ENCODE measurements at places on chromosomes 6 and 20.

GRCh38 chr6:56475736-56476457, 166.8 kb downstream of the DST start:
- no peak for DNase-seq

- DNase-seq: no peak
These were observed 92.6 kb upstream of the PREP start for GRCh38 chr6:105495515-105495914.

GRCh38 chr20:17557675-17558006, 12.2 kb upstream of the DSTN start:
- peak; percentile 56 for DNase-seq

DNA sequence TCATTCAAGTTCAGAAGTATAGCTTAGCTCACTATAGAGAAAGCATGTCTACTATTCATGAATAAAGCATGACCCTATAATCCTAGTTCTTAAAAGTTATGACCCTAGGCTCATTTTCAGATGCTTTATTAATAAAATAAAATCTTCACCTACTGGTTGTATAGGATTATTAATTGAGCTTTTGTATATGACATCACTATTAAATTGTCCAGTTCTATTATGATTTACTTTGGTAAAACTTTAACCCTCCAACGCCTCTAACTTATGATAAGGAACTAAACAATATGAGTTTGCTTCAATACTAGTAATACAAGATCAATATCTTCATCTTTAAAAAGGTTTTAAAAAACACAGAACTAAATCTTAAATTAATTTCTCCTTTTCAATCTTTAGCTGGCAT, 263.4 kb upstream of the THEMIS start:
- DNase-seq: no peak

DNA sequence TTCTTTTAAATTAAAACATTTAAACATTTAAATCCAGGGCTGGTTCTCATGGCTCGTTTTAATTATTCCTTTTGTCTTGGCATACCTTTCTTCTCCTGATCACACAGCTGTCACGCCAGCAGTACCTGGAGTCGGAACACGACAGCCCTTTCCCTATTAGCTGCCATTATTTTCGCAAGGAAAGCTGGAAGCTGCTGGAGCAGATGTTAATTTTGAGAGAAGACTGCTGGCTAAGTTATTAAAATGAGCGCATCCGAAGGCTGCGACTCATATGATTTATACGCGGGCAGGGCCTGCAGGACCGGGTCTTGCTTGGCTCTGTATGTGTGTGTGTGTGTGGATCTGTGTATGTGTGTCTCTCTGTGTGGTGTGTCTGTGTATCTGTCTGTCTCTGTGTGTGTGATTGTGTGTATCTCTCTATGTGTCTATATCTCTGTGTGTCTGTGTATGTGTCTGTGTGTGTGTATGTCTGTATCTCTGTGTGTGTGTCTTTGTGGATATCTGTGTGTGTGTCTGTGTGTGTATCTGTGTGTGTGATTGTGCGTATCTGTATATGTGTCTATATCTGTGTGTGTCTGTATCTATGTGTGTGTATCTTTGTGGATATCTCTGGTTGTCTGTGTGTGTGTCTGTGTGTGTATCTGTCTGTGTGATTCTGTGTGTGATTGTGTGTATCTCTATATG, 191.5 kb downstream of the CDH4 start:
- no peak for DNase-seq

- DNase-seq: no peak
These were observed 61.2 kb upstream of the AKIRIN2 start for GRCh38 chr6:87763276-87763675.

GRCh38 chr20:52031563-52032303, 159.8 kb downstream of the ZFP64 start:
- DNase-seq: peak; percentile 72

DNA sequence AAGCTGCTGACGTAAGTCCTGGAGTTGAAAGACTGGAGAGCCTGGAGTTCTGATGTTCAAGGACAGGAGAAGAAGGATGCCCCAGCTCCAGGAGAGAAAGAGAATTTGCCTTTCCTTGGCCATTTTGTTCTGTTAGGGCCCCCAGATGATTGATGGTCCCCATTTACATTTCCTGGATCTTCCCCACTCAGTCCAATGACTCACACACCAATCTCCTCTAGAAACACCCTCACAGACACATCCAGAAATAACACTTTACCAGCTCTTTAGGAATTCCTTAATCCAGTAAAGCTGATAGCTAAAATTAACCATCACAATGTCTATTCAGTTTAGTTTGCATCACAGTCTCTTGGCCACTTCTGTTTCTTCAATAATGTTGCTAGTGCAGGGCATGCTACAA, 260.2 kb upstream of the IRAK1BP1 start:
- no peak for DNase-seq

GRCh38 chr6:38493931-38494547, 145.7 kb downstream of the BTBD9 start:
- no peak for DNase-seq

DNA sequence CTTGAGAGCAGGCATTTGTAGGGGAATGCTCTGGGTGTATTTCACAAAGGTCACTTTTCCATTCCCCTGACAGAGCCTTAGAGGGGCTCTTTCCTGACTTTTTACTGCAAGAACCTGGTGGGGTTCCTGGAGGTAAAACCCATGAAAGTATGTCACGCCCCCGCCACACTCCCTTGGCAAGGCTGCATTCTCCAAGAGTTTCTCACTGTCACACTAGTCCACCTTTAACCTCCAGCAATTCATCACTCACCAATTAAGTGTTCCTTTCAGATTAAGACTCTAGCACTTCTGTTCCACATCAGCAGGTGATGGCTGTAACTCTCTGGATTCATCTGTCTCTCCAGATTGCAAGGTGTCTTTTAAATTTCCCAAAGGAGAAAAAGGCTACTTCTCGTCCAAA, 32.7 kb upstream of the NKX2-4 start:
- DNase-seq: no peak

GRCh38 chr6:119426619-119427018, 77.1 kb upstream of the MAN1A1 start:
- peak; percentile 36 for DNase-seq

DNA sequence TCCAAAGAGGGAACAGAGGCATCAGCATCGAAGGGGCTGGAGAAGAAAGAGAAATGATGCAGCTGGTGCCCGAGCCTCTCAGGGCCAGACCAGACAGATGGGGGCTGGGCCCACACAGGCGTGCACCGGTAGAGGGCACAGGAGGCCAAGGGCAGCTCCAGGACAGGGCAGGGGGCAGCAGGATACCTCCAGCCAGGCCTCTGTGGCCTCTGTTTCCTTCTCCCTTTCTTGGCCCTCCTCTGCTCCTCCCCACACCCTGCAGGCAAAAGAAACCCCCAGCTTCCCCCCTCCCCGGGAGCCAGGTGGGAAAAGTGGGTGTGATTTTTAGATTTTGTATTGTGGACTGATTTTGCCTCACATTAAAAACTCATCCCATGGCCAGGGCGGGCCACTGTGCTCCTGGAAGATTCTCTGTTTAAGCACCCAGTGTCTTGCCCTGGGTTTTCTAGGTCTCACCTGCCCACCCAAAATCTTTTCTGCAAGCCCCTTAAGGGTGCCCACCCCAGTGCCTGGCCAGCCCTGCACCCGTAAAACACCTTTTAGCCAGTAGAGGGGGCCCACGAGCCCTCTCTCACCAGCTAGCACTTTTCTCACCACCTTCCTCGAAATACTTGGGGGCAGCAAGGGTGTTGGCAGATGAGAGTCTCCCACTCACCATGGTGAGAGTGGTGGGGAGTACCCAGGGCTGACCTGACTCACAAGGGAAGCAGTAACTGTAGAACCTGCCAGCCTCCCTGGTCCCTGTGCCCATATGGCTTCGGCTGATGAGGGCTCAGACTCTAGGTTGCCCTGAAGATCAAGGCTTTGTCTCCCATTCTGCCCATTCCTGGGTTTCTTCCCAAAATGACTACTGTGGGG, 35.7 kb upstream of the ID1 start:
- DNase-seq: peak; percentile 50

DNA sequence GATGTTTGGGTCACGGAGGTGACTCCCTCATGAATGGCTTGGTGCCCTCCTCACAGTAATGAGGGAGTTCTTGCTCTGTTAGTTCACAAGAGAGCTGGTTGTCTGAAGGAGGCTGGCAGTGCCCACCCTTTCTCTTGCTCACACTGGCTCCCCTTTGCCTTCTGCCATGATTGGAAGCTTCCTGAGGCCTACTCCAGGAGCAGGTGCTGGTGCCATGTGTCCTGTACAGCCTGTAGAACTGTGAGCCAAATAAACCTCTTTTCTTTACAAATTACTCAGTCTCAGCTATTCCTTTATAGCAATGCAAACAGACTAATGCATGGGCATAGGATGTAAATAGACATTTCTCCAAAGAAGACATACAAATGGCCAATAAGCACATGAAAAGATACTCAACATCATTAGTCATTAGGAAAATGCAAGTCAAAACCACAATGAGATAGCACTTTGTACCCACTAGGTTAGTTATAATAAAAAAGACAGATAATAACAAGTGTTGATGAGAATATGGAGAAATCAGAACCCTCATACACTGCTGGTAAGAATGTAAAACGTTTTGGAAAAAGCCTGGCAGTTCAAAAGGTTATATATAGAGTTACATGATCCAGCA, 17.7 kb downstream of the C20orf203 start:
- DNase-seq: no peak

- no peak for DNase-seq
These were observed 2.6 kb downstream of the PYGB start for GRCh38 chr20:25250508-25250907.

- no peak for DNase-seq
These were observed 7.1 kb upstream of the COL20A1 start for GRCh38 chr20:63285636-63286615.

DNA sequence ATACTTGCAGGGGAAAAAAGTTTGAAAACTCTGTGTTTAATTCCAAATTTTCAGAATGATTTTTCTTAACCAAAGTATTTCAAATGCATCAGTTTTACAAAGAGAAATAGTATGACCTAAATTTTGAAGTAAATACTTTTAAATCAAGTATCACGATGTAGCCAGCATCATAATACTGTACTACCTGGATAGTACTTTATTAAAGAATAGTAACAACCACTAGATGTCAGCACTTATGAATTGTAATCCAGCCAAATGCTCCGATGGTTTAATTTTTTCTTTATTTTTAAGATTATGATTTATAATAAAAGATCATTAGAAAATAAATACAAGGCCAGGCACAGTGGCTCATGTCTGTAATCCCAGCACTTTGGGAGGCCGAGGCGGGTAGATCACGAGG, 37.2 kb upstream of the HACE1 start:
- peak; percentile 14 for DNase-seq

DNA sequence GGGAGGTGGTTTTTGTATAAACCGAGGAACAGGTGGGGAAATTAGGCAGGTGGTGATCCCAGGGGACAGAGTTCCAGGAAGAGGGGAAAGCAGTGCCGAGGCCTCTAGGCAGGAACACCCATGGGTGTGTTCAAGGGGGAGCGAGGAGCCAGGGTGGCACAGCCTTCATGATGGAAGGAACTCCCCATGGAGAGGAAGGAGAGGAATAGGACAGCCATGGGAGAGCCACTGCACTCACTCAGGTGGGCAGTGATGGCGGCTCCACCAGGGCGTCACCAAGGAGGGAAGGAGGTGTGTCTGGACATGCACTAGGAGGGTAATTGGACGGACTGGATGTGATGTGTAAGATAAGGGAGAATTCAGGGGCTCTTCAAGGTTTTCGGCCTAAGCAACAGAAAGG, 98.2 kb downstream of the THBS2 start:
- no peak for DNase-seq

GRCh38 chr6:16657768-16658167, 103.5 kb downstream of the ATXN1 start:
- DNase-seq: no peak

- DNase-seq: peak; percentile 35
These were observed 217.5 kb downstream of the GJA1 start for GRCh38 chr6:121652726-121653623.

DNA sequence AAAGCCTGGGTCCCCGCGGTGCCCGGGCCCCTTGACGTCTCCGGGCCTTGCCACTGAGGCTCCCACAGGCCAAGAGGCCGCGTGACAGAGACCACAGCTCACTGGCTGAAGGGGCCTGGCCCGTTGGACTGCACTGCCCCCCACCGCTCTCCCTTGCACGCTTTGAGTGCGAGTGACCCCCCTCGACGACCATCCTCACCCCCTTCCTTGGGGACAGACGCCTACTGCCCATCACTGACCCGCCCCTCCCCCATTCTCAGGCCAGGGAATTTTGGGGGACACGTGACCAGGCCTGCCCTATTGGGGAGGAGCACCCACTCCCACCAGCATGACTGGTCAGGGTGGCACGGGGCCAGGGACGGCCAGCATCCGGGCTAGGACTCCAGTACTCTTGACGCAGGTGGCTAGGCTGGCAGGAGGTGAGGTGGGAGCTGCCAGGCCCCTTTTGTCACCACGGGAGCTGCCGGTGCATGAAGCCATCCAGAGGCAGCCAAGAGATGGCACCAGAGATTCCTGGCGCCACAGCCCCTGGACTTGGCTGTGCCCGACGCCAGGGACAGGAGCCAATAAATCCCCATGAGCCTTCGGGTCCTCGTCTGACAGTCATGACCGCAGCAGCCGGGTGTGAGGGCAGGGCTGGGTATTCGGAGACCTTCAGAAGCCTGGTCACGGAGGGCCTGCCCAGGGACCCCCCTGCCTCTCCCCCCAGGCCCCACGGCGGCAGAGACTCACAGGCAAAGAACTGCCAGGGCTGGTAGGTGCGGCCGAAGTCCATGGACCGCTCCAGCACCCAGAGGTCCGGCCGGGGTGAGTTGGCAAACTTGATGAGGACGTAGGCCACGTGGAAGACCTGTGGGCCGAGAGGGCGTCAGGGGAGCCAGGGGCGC, 14.5 kb downstream of the LAMA5 start:
- peak; percentile 86 for DNase-seq

Measured in AG08396 (cell line).